GM04504 (cell line): ENCODE measurements at places on chromosomes 11 and 22.

- DNase-seq: peak; percentile 80
Measured at GRCh38 chr11:128180441-128181087, 406.8 kb downstream of the ETS1 start.

DNA sequence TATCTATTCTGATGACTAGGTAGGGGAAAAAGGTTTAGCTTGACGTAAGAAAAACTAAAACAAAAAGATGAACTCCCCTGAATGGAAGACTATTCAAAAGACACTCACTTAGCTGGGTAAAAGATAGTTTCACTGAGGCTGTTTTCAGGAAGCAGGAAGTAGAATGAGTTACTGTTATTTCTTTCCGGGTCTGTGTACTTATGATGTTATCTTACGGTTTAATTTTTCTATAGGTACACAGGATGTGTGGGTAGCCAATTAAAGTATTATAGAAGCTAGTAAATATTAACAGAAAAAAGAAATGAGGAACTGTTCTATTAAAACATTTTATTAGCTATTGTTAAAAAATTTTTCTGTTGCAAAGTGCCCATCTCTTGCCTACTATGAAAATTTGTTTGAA, 45.8 kb upstream of the MMP7 start:
- DNase-seq: no peak

GRCh38 chr11:9914064-9914463, 250.2 kb downstream of the SWAP70 start:
- DNase-seq: no peak

GRCh38 chr11:47020793-47021526, 84.4 kb downstream of the CSTPP1 start:
- DNase-seq: no peak

GRCh38 chr11:123228496-123229163, 33.6 kb upstream of the CLMP start:
- DNase-seq: no peak

GRCh38 chr11:41328324-41328723, 131.1 kb downstream of the LRRC4C start:
- DNase-seq: no peak

- no peak for DNase-seq
Measured at GRCh38 chr11:2824851-2825250, 60.7 kb downstream of the CDKN1C start.

DNA sequence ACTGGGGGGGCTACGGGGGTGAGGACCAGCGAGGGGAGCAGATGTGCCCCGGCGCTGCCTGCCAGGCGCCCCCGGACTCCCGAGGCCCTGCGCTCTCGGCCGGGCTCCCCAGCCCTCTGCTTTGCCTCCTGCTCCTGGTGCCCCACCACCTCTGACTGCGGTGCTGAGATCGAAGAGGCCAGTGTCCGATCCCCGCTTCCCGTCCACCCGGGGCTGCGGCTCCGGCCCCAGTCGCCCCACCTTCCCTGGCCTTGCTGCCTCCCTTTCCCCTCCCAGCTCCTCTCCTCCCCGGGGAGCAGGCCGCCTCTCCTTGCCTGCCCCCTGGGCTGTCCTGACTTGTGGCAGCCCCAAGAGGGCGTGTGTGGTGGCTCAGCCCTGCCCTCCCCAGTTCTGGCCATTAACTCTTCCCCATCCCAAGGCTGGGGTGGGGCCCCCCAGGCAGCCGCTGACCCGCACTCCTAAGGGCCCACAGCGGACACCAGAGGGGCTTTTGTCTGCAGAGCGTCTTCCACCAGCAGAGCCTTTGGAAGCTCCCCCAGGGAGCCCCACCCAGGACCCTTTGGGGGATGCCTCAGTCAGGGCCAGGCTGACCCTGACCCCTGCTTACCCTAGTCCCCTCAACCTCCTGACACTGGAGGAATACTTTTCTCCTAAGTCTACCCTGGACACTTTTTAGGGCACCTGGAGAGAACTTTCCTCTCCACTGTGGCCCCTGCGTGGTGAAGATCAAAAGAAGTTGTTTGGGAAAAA, 16.6 kb downstream of the RTN4RL2 start:
- DNase-seq: no peak

- DNase-seq: no peak
Measured at GRCh38 chr22:43384863-43385262, 27.0 kb upstream of the MPPED1 start.

DNA sequence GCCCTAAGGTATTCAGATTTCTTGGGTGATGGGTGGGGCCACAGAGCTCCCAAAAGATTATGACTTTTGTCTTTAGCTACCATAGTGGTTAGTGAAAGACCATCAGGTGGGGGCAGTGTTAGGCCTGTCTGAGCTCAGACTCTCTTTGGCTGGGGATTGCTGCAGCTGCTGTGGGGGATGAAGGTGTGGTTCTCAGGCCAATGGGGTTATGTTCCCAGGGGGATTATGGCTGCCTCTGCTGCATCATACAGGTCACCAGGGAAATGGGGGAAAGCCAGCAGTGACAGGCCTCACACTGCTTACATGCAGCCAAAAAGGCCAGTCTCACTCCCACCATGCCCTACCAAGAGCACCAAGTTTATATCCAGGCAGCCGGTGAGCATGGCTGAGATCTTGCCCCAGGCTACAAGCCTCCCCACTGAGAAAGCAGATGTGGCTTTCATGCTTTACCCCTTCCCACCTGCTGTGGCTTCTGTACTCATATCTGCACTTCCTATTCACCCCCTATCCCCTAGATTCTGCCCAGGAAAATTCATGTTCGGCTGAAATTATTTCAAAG, 24.8 kb downstream of the CNTF start:
- no peak for DNase-seq

- no peak for DNase-seq
Measured at GRCh38 chr11:3226846-3227567, 5.2 kb downstream of the MRGPRE start.

DNA sequence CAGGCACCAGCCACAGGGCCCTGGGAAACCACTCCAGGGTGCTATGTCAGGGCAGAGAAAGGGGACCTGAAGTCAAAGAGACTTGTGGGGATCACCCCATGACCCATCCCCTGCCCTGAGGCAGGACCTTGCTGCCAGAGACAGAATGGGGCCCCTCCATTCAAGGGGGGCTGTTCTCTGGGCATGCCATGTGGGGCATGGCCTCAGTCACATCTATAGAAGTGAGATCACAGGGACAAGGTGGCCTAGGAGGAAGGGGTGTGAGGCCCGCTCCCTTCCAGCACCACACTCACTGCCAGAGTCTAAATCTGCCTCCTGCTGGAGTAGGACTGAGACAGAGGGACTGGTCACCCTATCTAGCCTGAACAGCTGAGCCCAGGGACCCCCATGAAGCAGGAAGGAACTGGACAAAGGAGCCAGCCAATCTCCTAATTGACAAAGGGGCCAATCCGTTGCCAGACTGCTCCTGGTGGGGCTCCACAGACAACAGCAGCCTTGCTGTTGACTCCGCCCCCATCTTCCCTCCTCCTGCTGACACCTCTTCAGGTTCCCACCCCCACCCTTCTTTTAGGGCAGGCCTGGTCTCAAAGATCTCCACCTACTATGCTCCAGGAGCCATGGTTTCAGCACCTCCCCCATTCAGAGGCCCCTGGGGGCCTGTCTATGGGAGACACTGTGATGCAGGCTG, 26.0 kb downstream of the NEAT1 start:
- DNase-seq: peak; percentile 60

GRCh38 chr11:36453678-36454077, 56.4 kb downstream of the TRAF6 start:
- DNase-seq: no peak

- no peak for DNase-seq
Measured at GRCh38 chr11:88335284-88335683, 2.3 kb downstream of the CTSC start.

- DNase-seq: no peak
Measured at GRCh38 chr11:28939381-28939780, 831.2 kb downstream of the METTL15 start.

DNA sequence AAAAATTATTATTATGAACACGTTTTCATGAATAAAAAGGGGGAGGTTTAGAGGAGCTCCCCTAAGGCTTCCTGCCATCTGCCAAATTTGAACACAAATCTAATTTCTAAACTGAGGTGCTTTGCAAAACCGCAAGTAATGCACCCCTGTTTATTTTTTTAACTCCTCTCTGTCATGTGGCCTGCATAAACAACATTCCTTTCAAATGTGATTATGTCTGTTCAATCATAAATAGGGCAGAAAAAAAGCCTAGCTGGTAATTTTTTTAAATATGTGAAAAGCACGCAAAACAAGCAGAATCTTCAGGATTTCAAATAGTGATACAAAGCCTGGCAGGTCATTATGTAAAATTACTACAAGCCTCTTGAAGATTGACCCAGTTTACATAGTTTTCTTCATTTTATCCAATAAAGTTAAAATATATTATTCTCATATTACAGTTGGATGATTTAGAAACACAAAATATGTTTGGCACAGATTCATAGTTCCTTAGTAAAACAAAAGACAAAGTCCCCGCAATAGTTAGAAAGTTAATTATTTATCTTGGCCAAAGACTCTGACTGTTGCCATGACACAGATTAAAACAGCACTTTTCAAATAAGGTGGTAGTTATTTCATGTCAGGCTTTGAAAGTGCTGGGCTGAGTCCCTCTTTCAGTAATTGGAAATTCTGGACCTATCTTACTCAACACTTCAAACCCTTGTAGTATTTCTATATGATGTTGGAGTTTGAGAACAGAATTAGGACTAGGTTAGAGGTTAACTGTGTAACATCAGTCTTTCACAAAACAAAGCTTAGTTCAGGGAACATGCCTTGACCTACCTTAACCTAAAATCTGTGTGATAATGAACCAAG, 200.3 kb upstream of the MPPED2 start:
- DNase-seq: peak; percentile 9

- no peak for DNase-seq
Measured at GRCh38 chr11:18650859-18651557, 16.9 kb upstream of the SPTY2D1 start.

DNA sequence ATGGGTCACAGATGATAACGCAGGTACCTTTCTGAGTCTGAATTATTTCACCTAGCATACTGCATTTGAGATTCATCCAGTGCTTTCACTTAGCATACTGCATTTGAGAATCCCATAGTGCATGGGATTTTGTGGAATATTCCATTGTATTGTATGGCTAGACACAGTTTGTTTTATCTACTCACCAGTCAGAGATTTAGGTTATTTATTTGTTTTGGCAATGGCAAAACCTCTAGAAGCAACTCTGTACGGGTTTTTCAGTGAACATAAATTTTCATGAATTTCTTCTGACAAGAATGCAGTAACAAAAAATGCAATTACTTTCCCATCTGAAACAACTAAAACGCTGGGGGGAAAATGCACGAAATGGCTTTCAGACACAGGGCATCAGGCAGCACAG, 24.3 kb downstream of the SCN4B start:
- no peak for DNase-seq

GRCh38 chr11:126279191-126279590, 3.7 kb upstream of the TIRAP start:
- DNase-seq: no peak

DNA sequence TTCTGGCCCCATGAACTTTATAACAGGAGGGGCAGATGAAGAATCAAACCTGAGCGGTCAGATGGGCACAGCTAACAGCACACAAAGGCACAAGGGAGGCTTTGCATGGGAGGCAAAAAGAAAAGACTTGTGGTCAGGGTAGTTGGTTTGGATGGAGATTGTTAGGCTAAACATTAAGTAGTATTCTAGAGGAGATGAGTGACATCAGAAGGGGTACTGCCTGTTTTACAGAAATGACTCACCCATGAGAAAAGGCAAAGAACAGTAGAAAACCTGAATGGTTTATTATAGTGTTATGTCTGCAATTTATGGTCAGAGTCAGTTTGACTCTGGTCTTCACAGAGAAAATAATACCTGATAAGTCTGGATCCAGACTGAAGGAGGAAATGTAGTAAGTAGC, 129.8 kb upstream of the KIRREL3 start:
- DNase-seq: no peak

GRCh38 chr11:81907996-81908395, 825.7 kb downstream of the FAM181B start:
- no peak for DNase-seq

DNA sequence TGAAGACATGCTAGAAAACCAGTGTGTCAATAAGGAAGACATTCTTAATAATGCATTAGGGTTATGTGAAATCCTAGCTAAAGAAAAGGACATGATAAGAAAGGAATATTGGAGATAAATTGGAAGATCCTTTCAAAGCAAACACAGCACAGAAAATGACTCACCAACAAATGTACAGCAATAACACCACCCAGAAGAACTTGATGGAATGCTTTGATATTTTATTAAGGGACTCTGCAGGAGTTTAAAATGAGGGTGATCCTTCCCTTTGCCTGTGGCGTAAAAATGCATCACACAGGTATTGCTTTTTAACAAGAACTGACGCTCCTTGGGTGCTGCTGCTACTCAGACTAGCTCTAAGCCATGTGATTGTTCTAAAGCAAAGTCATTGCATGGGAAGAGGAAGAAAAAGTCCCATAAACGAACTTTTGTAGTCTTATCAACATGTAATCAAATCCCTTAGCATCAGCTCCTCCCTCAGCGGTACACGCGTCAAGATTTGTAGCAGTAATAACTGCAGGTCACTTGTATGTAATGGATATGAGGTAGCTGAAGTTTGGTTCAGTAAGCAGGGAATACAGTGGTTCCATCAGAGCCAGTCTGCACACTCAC, 48.4 kb upstream of the EED start:
- no peak for DNase-seq

DNA sequence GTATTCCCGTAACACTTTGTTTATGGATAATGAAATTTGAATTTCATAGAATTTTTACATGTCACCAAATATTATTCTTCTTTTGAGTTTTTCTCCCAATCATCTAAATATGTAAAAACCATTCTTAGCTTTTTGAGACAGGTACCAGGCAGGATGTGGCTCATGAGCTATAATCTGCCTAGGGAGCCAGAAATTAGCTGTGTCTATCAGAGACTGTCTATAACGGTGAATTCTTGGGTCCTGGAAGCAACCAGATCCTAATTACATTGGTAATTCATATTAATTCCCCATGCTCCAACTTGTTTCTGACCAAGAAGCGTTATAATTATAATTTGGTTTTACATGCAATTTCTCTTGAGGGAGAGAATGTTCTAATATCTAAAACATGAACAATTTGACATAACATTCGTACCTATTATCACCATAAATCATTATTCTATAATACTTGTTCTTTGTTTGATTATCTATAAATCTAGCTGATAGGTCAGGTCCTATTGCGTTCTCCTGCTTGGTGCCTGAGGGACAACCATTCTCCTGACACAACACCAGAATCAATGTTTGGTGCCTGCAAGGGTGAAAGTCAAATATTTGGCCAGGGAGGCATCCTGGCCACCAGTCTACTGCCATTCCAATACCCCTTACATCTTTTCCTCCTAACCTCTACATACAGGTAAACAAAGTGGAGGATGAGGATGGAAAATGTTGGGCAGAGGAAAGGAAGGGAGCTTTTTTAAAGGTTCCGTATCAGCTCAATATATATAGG, 69.9 kb downstream of the RSF1 start:
- no peak for DNase-seq

DNA sequence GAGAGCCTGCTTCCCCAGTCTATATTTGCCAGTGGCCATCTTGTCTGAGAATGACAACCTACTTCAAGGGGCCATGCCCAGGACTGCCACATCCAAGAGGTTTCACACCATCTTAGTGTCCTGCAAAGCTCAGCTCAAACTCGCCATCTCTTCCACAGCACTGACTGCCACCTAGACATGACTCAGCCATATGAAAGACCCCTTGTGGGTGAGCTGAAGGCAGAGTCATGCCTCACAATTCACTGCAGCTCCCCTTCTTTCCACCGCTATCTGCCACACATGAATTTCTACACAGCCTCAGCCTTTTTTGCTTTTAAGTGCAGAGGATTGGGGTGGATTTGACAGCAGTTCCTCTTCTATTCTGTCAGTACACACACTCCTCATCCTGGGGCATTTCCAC, 127.5 kb downstream of the GALNT18 start:
- DNase-seq: no peak
